ENCODE measurements at places on chromosomes 1 and 21.

GRCh38 chr21:26835027-26835713 lies 10.0 kb downstream of the ADAMTS1 start:
- no peak for DNase-seq

DNA sequence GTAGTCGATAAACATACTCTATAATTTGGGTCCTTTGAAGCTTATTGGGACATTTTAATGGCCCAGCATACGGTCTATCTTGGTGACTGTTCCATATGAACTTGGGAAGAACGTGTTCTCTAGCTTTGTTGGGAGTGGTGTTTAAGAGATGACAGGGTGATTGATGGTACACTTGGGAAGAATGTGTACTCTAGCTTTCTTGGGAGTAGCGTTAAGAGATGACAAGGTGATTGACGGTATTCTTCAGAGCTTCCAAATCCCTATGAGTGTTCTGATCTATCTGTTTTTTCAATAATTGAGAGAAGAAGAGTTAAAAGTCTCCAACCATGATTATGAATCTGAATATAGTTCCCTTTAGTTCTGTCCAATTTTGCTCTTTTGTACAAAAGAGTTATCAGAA lies 9.4 kb downstream of the NPHP4 start:
- no peak for DNase-seq

DNA sequence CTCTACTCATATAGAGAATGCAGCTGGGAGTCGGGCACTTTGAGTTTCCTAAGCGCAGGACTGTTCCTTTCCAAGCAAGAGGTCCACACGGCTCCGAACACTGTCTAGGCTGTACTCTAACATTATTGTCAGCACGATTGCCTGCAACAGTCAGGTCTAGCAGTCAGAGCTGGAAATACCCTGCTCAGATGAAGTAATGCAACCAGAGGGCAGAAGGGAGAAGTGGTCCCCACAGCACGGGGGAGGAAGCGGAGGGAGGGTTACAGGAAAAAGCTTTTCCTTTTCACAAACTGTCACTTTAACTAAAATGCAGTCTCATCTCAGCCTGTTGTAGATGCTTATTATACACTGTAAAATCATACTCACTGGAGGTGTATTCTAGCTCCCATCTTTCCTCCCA lies 98.9 kb upstream of the SLC44A3 start:
- DNase-seq = no peak

DNA sequence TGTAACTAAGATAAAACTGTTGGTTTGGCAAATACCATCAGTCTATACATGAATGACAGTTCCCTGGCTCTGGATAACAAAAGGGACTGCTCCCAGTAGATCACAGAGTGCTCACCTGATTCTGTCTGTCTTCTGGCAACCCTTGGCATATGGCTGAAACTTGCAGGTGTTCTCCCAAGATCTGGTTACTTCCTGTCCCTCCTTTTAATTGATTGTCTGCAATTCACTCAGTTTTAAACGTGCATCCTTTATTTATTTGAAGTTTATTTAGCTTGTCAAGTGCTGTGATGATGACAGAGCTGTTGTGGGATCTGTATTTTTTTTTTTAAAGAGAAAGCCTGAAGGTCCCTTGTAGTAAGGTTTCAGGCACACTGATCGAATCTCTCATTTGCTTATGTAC lies 3.4 kb downstream of the KCNA3 start:
- no peak for DNase-seq

- DNase-seq = peak; percentile 39
Measured at GRCh38 chr1:109490029-109490933, 3.6 kb upstream of the CYB561D1 start.

- no peak for DNase-seq
Measured at GRCh38 chr1:24805534-24806301, 60.5 kb downstream of the CLIC4 start.

DNA sequence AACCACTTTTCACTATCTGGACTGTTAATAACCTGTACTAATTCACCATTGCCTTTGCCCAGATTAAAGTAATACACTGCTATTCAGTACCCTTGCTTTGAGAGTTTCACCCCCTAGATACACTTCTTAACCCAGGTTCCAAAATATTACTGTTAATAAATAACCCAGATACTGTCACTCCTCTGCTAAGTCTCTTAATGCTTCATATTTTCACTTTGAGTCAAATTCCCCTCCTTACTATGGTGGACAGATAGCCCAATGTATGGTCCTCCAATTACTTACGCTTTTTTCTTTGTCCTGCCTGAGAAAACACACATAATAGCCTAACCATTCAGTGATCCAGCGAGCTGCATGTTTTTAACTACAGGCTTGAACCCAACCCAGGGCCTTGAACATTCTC lies 152.5 kb downstream of the NEGR1 start:
- DNase-seq = no peak

DNA sequence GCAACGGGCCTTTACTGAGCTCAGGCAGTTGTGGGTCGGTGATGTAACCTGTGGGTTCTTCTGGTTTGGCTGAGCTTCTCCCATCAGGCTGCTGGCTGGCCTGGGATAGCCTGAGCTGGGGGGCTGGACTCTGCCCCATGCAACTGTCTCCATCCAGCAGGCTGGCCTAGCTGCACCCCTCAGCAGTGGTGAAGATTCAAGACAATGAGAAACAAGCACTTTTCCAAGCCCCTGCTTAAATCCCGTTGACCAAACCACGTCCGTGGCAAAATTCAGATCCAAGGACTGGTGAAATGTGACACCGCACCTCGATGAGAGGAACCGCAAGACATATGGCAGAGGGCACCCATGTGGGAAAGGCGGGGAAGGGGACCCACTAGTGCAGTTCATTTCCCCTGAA lies 25.6 kb downstream of the PRSS38 start:
- no peak for DNase-seq

- no peak for DNase-seq
Measured at GRCh38 chr1:195428927-195429326, 1179.3 kb downstream of the KCNT2 start.

DNA sequence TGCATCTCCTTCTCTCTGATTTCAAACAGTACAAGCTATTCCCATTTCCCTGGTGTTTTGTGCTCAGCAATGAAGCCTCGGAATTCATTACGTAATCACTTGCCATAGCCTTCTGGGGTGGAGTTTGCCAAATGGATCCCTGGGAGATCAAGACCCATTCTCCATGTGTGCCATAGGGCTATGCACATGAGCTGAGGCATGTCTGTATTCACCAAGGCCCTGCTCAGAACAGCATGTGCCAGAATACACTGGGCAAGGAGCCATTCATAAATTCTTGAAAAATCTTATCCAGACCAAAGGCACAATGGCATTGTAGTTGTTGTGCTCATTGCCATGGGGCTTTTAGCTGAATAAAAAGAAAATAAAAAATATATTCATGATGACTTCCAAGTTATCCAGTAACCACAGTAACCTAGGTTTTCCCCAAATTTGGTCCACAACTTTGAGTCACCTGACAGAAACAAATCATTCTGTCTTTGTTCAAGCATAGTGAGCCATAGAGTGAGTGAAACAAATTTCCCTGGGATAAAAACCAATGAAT lies 53.0 kb downstream of the CRB1 start:
- no peak for DNase-seq

DNA sequence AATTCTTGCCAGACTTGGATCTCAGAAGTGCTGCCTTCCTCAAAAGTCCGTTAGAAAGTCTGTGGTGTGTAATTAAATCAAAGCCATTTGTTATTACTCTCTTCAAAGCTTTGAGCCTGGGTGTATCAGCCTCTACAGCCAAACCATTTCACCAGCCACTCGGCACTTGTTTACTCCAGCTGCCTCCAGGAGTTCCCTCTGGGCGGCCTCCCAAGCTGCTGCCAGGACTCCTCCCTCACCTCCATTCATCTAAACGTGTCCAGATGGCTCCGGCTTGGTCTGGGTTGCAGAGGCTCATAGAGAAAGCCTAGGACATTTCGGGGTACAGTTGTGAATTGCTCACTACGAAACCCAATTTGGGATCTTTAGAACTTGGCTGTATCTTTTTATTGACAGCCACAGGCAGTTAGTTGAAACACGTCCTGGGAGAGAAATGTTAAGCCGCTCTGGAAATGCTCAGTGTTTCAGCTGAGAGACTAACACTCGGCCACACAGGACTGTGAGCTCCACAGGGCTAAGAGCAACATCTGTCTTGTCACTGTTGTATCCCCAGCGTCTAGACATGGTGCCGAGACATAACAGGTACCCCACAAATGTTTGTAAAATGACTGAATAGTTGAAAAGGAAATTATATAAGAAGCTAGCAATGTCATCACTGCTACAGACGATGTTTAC lies 116.9 kb upstream of the NGF start:
- DNase-seq = no peak

DNA sequence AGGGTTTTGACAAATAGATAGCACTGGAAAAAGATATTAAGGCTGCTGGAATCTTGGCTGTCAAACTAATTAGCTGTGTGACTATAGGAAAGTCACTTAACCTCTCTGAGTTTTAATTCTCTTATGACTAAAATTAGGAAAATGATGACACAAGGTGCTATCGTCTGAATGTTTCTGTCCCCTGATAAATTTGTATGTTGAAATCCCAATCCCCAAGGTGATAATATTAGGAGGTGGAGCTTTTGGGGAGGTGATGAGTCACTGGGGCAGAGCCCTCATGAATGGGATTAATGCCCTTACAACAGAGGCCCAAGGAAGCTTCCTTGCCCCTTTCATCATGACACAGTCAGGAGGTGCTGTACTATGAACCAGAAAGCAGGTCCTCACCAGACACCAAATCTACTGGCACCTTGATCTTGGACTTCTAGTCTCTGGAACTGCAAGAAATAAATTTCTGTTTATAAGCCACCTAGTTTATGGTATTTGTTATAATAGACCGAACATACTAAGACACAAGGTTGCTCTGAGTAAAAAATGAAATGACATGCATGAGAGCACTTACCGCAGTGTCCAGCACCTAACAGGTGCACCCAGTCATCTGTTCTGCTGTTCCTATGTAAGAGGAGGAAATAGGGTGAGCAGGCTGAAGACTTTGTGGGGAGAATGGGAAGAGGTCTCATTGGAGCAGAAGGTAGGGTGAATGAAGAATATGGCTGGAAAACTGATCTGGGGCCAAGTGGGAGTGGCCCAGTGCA lies 26.3 kb upstream of the DISP1 start:
- no peak for DNase-seq

GRCh38 chr1:22038036-22038435 lies 14.5 kb upstream of the CDC42 start:
- no peak for DNase-seq

GRCh38 chr1:31502926-31503511 lies 73.3 kb upstream of the TINAGL1 start:
- DNase-seq = no peak

- DNase-seq = no peak
Measured at GRCh38 chr1:18279351-18280074, 171.9 kb downstream of the IGSF21 start.

- no peak for DNase-seq
Measured at GRCh38 chr1:26010825-26011224, 10.8 kb upstream of the EXTL1 start.

- no peak for DNase-seq
Measured at GRCh38 chr1:53777272-53777671, 38.3 kb upstream of the GLIS1 start.

DNA sequence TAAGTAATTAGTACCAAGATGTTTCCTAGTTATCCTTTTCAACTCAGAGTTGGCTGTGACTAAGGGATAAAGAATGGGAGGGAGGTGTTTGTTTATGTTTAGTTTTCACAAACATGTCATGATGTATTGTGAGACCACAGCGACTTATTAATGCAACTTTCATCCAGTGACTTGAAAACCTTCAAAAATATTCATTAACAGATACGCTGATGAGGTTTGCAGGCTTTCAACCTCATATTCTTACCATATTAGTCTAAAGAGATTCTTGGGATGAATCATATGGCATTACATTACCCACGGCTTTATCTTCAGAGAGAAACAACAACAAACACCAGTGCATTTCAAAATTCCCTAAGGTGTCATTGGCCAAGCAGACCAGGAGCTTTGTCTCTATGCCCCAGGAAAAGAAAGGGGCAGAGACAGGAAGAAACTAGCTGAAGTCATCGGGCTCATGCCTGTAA lies 36.4 kb downstream of the PALMD start:
- no peak for DNase-seq

DNA sequence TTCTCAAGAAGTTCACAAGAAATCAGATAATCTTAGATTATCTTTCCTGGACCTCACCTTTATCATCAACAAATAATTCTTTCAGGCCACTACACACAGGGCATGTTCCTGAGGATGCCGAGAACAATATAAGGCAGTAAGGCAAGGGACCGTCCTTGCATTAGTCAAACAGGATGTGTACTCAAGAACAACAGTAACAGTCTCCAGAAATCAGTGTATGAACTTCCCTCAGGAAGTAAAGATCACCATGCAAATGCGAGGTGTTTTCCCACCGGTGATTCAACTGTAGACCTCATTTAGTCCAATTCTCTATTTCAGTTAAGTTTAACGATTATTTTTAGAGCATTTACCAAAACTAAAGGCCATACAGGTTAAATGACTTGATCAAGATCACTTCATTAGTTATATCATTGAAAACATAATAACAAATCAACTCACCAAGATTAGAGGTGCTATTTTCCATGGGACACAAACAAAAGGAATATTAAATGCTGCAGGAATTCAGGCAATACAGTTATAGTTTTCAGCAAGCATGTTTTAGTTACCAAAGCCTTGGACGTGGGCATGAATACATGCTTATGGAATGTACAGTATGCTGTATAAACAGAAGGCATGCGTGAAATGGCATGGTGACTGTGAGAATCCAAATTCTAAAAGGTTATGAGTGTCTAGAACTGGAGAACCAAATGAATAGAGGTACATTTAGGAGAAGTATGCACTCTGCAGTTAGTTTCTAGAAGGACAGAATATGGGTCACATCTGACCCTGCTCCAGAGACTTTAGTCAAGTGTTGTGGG lies 145.2 kb downstream of the TNR start:
- DNase-seq = no peak

- no peak for DNase-seq
Measured at GRCh38 chr1:83818916-83819315, 180.0 kb downstream of the TTLL7 start.

GRCh38 chr1:161838362-161838761 lies 72.2 kb downstream of the ATF6 start:
- DNase-seq = no peak
